ENCODE measurements at places on chromosomes 11 and 22.

GRCh38 chr22:22942511-22943329 lies 55.1 kb downstream of the IGLL5 start:
- peak; percentile 83 for DNase-seq
- no peaks in the 10 kb centered on the region for H3K4me1 ChIP-seq
- peaks cover 12% of the 10 kb centered on the region for H3K27me3 ChIP-seq
- no peaks in the 10 kb centered on the region for H3K36me3 ChIP-seq
- no peak overlapping the region for H3K4me3 ChIP-seq
- H3K27ac ChIP-seq, result no peak overlapping the region

- H3K4me1 ChIP-seq, result peaks cover 13% of the 10 kb centered on the region
- H3K36me3 ChIP-seq, result no peaks in the 10 kb centered on the region
- no peak overlapping the region for H3K4me3 ChIP-seq
- no peak for DNase-seq
These were observed 395.0 kb downstream of the TENM4 start for GRCh38 chr11:79045800-79046304.

DNA sequence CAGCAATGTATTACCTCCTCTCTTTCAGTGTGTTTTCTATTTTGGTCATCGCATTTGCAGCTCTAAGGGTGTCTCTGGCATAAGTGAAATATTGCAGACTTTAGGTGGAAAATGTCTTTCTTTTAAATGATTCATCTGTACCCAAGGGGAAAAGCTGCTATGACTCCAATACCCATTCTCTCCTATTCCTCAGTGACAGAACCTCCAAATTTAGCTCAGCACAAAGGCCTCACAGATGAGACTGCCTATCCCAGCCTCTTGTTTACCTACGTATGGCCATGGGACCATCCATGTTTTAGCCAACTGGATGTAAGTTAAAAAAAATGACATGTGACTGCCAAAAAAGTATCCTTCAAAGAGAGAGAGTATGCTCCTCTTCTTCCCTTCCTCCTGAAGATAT lies 7.9 kb downstream of the MTMR2 start:
- DNase-seq, result no peak
- peaks cover 9% of the 10 kb centered on the region for H3K36me3 ChIP-seq
- no peaks in the 10 kb centered on the region for H3K27me3 ChIP-seq
- no peak overlapping the region for H3K4me3 ChIP-seq

GRCh38 chr11:12889243-12889642 lies 119.9 kb upstream of the RASSF10 start:
- H3K27ac ChIP-seq, result peak overlapping the region; percentile 89
- H3K36me3 ChIP-seq, result peaks cover 27% of the 10 kb centered on the region
- H3K4me1 ChIP-seq, result peaks cover 30% of the 10 kb centered on the region
- no peak for DNase-seq
- no peaks in the 10 kb centered on the region for H3K27me3 ChIP-seq

DNA sequence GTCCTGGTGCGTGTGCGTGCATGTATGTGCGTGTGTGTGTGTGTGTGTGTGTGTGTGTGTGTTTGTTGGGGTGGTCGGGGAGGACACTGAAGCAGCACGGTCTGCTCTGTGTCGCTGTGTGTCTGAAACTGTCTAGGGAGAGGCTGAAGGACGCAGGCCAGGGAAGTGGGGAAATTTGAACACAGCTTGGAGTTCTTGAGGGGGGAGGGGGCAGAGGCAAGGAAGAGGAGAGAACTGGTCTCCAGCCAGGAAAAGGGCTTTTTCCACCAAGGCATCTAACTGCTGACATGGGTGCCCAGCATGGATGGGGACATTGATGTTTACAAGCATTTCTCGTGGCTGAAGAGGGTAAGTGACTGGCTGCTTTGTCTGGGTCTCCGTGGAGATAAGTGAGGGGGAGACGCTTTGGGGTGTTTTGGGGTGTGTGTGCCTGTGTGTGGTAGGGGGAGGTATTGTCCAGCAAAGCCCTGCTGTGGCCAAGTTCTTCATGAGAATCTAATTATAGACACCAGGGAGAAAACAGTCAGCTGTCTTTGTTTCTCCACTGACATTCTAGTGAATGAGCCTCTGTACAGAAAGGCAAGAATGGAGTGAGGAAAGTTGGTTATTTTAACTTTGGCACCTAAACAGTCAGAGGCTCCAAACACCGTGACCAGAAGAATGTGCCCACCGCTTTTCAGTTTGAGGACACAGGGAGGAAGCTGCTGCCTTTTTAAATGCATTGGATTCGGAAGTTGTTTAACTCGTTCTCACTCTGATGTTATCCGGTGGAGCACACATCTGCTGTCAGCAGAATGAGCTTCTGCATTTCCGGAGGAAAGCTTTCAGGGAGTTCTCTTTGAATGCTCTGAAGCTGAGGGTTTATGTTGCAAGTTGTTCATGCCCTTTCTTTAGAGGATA lies 63.7 kb downstream of the PPFIBP2 start:
- no peak for DNase-seq
- no peaks in the 10 kb centered on the region for H3K27me3 ChIP-seq
- peak overlapping the region; percentile 96 for H3K27ac ChIP-seq
- peak overlapping the region; percentile 83 for H3K4me3 ChIP-seq
- peaks cover 93% of the 10 kb centered on the region for H3K4me1 ChIP-seq

DNA sequence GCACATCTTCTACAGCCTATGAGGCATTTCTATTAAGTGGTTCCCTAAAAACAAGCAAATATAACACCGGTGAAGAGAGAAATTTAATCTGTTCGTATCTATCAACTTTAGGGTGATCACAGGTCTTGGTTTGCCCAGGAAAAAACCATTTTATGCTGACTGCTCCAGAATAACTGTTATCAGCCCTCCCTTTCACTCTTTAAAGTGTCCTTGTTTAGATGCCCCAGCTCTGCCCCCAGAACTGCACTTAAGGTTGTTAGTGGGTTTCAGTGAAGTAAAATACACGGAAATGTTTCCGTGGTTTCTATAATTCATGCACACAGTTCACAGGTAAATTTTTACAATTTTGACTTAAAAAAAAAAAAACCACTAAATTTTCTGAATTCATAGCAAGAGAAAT lies 70.0 kb downstream of the NARS2 start:
- peaks cover 15% of the 10 kb centered on the region for H3K4me1 ChIP-seq
- no peak for DNase-seq
- no peak overlapping the region for H3K27ac ChIP-seq
- H3K4me3 ChIP-seq, result no peak overlapping the region
- no peaks in the 10 kb centered on the region for H3K27me3 ChIP-seq

GRCh38 chr11:104531894-104532293 lies 366.4 kb downstream of the CASP12 start:
- H3K36me3 ChIP-seq, result no peaks in the 10 kb centered on the region
- no peak for DNase-seq
- H3K27ac ChIP-seq, result no peak overlapping the region
- no peaks in the 10 kb centered on the region for H3K27me3 ChIP-seq
- no peak overlapping the region for H3K4me3 ChIP-seq

DNA sequence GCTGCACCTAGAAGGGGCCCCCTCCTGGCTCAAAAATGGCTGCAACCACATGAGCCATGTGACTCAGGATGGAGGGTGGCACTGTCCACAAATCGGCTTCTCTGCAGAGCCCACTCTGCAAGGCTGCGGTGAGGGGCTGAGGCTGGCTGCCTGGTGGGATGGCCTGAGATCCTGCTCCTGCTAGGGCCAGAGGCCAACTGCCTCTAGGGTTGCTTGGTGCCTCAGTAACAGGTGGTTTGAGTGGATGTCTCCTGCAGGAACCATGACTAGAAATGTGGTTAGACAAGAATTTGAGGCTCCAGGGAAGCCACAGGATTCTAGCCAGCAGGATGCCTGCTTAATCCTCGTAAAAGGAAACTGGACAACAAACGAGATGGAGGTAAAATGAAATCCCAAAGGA lies 17.1 kb downstream of the PATZ1 start:
- no peak overlapping the region for H3K4me3 ChIP-seq
- no peak for DNase-seq
- H3K36me3 ChIP-seq, result peaks cover 50% of the 10 kb centered on the region

DNA sequence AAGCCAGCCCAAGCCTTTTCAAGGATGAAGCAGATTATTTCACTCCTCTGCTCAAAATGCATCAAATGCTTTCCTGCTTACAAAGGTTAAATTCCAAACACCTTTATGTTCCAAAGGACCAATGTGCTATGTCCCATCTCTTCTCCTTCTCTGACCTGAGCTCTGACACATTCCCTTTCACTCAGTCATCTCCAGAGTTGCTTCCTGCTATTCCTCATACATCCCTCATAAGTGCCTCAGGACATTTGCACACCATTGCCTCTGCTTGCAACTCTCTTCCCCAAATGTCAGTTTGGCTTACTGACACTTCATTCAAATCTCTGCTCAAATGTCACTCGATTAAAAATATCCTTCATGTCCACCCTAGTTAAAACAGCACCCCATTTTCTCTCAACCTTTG lies 53.3 kb upstream of the BMAL1 start:
- no peaks in the 10 kb centered on the region for H3K27me3 ChIP-seq
- no peak overlapping the region for H3K4me3 ChIP-seq
- H3K27ac ChIP-seq, result no peak overlapping the region
- DNase-seq, result no peak

- no peaks in the 10 kb centered on the region for H3K36me3 ChIP-seq
- no peak overlapping the region for H3K4me3 ChIP-seq
- no peak overlapping the region for H3K27ac ChIP-seq
- H3K4me1 ChIP-seq, result peaks cover 19% of the 10 kb centered on the region
These were observed 45.5 kb downstream of the PIWIL3 start for GRCh38 chr22:24728790-24729637.

All from osteocyte (in vitro differentiated cells).